ENCODE measurements at places on chromosomes 3 and 15. TPM values are rescaled to one million over a fixed set of nuclear protein-coding genes. Genes with fewer than 3 reads are reported as not detected.

- DNase-seq, result no peak
Observed at GRCh38 chr15:60682615-60683014, 203.7 kb upstream of the ICE2 start.

DNA sequence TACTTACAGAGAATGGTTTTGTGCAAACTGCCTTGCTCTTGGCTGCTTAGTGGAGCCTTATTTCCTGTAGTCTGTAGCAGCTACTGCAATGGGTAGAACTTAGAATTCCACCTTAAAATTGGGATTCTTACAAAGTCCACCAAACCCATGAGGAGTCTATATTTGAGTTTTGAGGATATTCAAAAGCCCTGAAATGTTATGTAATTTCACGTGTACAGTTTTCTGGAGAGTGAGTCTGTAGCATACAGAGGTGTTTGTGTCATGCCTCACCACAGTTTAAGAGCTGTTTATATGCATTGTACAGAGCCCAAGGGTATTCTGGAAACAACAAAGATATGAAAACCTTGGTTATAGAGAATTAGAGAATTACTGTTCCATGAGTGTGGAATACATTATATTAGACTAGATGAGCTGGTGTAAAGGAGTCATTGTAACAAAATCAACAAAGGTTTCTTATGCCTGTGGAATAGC, 114.4 kb downstream of the MBNL1 start:
- no peak for DNase-seq

GRCh38 chr3:48553361-48553760, 3.2 kb downstream of the PFKFB4 start:
- DNase-seq, result no peak

The SEMA3G gene
- total RNA-seq, result 16.8 TPM

GRCh38 chr3:194262176-194262924, 88.8 kb downstream of the CPN2 start:
- no peak for DNase-seq

DNA sequence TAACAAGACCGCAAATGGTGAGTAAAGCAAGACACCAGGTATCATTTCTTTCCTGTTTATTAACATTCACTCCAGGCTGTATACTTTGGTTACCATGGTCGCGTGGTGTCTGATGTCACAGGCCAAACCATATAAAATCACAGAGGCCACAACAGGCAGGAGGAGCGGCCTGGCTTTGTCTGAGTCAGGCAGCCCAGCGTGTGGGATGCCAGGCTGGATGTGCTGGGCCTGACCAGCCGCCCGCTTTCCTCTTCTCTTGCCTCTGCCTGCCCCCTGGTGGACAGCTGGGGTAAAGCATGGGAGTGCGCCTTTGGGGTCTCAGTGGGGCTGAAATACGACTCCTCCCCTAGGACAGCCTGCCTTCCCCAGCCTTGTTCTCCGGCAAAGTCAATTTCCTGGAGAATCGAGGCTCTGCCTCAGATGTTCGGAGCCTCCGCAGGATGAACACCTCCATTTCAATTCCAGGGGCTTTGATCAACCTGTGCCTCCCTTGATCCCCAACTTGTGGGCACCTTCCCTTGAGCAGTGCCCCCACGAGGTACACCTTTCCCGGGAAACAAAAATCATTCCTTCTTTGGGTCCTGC, 78.2 kb downstream of the CCNL1 start:
- DNase-seq, result peak; percentile 91

DNA sequence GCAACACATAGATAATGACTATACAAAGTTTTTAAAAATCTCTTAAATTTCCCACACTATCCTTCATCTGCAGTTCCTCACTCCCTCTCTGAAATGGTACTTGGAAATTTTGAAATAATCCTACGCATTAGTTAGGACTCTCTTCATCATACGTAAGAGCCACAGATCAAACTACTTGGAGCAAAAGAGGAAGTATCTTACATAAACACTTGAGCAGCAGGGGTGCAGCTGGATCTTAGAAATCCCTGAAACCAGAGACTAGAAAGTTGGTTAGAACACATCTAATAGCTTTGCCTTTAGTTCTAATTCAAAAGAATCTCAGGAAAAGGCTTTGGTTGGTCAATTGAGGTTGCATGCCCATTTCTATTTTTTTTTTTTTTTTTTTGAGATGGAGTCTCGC, 38.8 kb upstream of the ZNF445 start:
- no peak for DNase-seq

GRCh38 chr3:130345487-130346079, at the start of gene COL6A5:
Gene COL6A5, plus strand, starts transcription at chr3:130345672. Its CDS starts 27,967 bp downstream, at chr3:130373639.
- no peak for DNase-seq

DNA sequence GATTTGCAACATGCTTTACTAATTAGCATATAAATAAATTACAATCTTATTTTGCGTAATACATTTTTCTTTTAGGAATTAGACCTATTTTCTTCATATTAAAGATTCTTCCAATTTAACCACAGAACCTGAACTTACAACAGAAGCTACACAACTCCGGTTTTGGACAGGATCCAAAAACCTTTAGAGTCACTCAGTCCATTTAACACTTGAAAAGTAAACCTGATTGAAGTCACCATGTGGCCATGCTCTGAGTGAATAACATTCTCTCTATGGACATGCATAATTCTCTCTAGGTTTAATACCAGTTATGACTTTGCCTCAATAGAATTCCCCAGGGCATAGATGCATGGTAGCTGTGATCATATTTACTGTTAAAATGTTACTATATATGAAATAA, 751.0 kb downstream of the VGLL3 start:
- no peak for DNase-seq

The CTXN2 gene
- total RNA-seq, result not detected

GRCh38 chr3:100563228-100563627, 46.2 kb upstream of the ADGRG7 start:
- no peak for DNase-seq

GRCh38 chr3:75978686-75979085, 193.3 kb upstream of the ZNF717 start:
- no peak for DNase-seq

DNA sequence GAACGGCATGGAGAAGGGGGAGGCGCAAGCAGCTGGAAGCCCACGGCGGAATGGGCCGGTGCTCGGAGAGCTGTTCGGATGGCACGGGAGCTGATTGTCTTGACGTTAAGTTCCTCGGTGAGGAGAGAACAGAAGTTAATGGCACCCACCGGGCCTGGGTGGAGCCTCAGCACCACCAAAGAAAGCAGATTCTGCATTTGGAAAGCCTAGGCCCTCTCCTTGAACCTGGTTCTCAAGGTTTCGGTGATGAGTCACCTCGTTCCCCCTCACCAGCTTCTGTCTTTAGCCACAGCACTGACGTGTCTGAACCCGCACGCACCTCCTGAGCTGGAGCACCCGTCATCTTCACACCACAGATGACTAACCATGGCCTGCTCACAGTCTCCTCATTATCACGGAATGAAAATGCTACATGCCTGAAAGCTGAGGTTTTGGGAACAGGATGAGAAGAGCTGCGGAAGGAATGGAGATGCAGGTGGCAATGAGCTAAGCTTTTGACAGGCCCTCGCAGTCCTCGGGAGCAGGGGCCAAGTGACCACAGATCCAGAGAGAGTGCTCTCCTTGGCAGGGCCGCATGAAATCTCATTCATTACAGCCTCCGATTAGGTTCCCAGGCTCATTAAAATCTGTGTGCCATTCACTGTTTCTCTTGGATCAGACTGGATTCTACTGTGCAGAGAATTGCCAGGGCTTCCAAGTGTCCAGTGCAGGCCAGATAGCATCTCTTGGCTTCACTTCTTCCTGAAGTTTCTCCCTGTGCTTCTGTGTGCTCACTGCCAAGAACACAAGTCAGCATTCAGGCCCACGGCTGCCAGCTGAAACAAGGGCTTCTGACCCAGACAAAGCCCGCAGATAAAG, 96.3 kb upstream of the DLG1 start:
- DNase-seq, result peak; percentile 35

The CHCHD4 gene
- 7.5 TPM for total RNA-seq

DNA sequence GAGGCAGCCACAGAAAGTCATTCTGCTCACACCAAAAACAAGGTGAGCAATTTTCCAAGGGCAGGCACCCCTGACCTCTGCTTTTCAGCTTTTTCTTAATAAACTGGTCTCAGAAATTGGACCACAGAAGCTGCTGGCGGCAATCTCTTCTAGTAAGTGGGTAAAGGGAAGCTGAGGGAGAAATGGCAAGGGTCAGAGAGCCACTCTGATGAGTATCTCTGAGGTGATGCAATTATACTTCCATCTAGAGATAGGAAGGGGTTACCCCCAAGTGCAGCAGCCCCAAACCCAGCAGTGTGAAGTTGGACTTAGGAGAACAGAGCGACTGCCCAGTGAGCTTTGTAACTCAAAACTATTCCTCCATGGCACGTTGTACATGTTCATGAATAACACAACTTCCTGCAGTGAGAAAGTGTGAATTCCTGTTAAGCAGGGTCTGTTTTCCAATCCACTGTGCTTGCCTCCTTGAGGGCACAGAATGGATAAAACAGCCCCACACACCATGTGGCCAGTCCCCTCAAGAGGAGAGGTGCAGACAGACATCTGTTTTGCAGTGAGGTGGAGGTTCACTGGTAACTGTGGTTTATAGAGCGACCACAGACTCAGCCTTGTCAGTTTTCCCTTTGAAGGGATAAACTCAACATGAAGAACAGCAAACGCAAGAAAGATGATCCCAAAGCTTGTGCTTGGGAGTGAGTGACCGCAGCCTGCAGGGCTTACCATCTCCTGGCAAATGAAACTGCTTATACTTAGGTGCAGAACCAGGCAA, 683.4 kb upstream of the CFAP20DC start:
- no peak for DNase-seq

The SEMA5B gene
- 0.14 TPM for total RNA-seq

DNA sequence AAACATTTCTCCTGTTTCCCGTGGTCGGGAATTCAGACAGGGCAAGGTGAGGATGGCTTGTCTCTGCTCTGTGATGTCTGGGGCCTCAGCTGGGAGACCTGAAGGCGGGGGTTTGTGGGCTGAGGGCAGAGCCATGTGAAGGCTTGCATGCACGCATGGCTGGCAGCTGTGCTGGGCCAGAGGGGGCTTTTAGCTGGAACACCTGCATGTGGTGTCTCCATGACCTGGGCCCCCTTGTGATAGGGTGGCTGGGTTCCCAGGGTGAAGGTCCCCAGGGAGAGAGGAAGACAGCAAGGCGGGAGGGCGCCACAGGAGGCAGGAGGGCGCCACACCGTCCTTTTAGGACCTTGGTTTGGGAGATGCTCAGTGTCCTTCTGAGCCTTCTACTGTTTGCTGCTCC, 101.6 kb upstream of the PRR23E start:
- no peak for DNase-seq

DNA sequence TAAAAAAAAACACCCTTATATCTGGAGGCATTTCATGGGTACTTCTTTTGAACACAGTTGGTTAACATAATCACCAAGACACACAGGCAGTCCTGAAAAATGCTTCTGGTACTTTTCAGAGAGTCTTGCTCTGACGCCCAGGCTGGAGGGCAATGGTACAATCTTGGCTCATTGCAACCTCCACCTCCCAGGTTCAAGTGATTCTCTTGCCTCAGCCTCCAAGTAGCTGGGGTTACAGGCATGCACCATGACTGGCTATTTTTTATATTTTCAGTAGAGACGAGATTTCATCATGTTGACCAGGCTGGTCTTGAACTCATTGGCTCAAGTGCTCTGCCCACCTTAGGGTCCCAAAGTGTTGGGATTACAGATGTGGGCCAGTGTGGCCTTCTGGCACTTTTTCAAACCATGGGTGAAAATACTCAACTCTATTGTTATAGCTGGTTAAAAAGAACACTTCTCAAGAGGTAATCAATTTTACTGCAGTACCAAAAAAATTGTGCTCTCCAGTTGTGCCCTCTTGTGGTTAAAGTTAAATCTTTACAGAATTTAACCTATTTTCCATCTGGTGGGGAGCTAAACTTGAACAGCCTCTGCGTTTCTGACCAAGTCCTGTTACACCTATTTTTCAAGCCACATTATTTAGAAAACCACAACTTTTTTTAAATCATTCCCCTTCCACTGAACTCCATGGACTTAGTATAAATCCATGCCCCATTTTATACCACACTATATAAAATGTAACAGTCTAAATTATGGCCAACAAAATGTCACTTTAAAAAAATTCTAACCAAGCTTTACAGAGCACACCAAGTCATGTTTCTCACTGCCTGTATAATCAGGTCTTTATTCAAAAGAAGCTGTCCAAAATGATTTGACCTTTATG, 1.2 kb upstream of the SNAPC5 start:
- DNase-seq, result no peak

GRCh38 chr3:172040981-172041963, 1.9 kb downstream of the FNDC3B start:
- no peak for DNase-seq

The TMEM108 gene
- 0.41 TPM for total RNA-seq

Data from thoracic aorta (tissue), 2 donors.